Right cardiac atrium (tissue), 5 donors: ENCODE measurements at places on chromosomes 5 and 9. TPM values are rescaled to one million over a fixed set of nuclear protein-coding genes. Genes with fewer than 3 reads are reported as not detected.

- no peak for DNase-seq
Measured at GRCh38 chr9:125464591-125465385, 203.2 kb downstream of the GAPVD1 start.

DNA sequence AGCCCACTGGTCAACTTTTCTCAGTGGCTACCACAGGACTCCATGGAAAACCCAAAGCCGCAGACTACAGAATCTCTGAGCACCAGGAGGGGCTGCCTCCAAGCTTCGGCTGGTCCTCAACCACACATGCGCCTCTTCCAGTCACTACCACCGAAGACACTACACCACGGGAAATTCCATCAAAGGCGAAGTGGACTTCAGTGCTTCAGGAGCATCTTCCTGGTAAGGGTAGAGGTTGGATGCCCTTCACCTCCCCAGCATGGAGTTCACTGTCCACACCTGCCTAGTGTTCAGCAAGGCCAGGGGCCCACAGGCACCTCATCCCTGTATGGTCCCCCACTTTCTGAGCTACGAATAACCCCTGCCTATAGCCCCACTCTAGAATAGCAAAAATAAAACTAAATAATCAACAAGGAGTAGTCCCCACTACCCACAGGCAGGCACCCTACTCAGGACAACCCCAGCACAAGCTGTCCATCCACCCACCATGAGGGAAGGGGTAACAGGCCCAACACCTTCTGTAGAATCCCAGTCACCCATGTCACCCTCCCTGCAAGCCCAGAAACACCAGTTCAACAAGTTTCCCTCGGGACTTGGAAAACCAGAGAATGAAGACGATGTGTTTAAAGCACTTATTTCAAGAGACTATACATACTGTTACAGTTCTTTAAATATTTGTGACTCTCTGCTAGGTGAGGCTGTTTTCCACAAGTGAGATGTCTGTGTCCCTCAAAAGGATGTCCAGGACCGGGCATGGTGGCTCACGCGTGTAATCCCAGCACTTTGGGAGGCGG is 2.6 kb downstream of the VDAC1 start:
- DNase-seq: no peak

DNA sequence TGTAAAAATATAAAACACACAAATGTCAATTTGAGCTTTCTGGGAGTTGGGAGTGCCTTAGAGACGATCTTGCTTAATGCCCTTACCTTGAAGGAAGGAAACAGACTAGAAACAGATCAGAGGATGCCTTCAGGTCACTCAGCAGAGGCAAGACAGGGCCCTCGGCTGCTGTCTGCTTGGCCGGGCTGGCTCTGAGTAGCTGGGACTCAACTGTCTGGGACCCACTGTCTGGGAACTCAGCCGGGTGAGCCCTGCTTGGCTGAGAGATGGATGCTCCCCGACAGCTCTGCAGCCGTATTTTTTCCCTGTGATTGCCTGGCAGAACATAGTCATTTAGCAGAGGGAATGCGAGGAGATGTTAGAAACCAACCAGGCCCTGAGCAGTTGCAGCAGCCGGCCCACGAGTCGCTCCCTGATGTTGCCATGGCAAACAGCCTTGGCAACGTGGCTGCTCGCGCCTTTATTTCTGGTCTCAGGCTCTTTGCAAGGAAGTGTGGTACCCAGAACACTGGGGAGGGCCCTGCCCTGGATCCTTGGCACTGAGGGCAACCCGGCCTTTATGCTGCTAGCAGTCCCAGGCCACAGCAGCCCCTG is 10.9 kb downstream of the PPARGC1B start:
- DNase-seq: no peak

DNA sequence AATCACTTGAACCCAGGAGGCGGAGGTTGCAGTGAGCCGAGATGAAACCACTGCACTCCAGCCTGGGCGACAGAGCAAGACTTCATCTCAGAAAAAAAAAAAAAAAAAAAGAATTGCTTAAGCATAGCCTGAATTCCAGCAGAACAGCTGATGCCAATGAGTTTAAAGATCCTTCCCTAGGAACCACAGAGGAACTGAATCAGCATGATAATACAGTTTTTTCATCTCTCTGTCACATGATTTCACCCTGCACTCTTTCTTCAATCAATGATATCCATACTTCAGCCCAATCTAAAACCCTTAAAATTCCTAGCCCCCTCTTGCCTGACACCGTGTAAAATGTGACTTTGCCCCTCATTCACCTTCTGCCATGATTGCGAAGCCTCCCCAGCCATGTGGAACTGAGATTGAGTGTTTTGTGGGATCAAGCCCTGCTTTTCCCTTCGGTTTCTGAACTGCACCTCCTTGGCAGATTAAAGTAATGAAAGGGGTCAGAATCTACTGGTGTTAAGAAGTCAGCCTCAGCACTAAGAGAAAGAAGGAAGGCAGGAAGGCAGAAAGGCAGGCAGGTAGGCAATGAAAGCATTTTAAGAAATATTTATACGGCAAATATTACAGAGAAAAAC is 20.9 kb upstream of the DMXL1 start:
- DNase-seq: no peak

- DNase-seq: no peak
Measured at GRCh38 chr9:126788634-126789349, 16.0 kb upstream of the ZBTB43 start.

- no peak for DNase-seq
Measured at GRCh38 chr5:168807287-168807686, 228.1 kb upstream of the PANK3 start.

DNA sequence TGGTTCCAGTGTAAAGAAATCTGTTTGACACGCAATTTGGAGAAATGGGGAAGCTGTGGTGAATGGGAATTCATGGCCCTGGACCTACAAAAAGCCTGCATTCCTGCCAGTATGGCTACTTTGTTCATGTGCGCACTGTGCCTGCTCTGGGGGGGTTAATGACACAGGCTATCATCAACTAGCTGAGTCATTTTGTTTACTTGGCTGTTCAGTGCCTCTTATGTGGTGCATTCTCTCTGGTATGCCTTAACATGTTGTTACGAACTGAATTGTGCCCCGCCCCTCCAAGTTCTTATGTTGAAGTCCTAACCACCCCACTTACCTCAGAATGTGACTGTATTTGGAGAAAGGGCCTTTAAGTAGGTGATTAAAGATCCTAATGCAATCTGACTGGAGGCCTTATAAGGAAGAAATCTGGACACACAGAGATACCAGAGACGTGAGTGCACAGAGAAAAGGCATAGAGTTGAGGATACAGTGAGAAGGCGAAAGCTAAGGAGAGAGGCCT is 20.4 kb upstream of the UBAP1 start:
- DNase-seq: no peak

GRCh38 chr5:178866946-178867345 is 7.2 kb downstream of the ZNF354B start:
- no peak for DNase-seq

Gene HAVCR2
- 1.8 TPM for polyA plus RNA-seq

Gene ECM2
- polyA plus RNA-seq: 10.8 TPM

Gene N4BP3
- polyA plus RNA-seq: 0.79 TPM

Gene LRRC19
- not detected for polyA plus RNA-seq

Gene OR13C9
- not detected for polyA plus RNA-seq
